Occipital lobe (tissue), 3 donors: ENCODE measurements at places on chromosomes 2 and 18. TPM values are rescaled to one million over a fixed set of nuclear protein-coding genes. Genes with fewer than 3 reads are reported as not detected.

The SLC9A4 gene
- total RNA-seq, result 0.62 TPM

The CAB39 gene
- total RNA-seq, result 149 TPM

The INHA gene
- not detected for total RNA-seq

The INHBB gene
- 5.0 TPM for total RNA-seq

The SGPP2 gene
- total RNA-seq, result 1.2 TPM

The NETO1 gene
- 47.7 TPM for total RNA-seq

The STEAP3 gene
- total RNA-seq, result not detected

The NLRC4 gene
- 0.62 TPM for total RNA-seq
